Stimulated activated memory B cell treated with anti-CD40 and anti-IgM and Interleukin-4, amounts not matched to agents 10 μg/mL and 1 μg/mL and 100 μg/mL, for 72 hours (primary cell): ENCODE measurements at places on chromosomes 11 and 22.

- ATAC-seq = no peak
- no peak overlapping the region for H3K4me3 ChIP-seq
- H3K4me1 ChIP-seq = no peaks in the 10 kb centered on the region
Observed at GRCh38 chr11:27028561-27028965, 12.1 kb upstream of the BBOX1 start.

DNA sequence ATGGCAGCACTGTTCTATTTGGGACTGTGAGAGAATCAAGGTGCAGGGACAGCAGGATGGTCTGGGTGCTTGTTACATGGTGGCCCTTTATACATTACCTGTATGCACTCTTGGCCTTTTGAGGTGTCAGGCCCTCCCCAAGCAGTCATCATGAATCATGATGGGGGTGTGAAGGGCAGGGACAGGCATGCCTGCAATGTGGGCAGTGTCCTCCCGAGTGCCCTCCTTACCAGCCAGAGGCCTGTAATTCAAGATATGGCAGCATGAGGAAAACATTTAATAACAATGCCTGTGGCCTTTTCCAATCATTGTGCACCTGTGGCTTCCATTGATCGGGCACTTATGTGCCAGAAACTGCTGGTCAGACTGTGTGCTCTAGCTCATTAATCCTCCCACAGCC, 25.5 kb upstream of the CYP2D6 start:
- no peaks in the 10 kb centered on the region for H3K4me1 ChIP-seq
- no peak overlapping the region for H3K27ac ChIP-seq
- peaks cover 40% of the 10 kb centered on the region for H3K36me3 ChIP-seq

DNA sequence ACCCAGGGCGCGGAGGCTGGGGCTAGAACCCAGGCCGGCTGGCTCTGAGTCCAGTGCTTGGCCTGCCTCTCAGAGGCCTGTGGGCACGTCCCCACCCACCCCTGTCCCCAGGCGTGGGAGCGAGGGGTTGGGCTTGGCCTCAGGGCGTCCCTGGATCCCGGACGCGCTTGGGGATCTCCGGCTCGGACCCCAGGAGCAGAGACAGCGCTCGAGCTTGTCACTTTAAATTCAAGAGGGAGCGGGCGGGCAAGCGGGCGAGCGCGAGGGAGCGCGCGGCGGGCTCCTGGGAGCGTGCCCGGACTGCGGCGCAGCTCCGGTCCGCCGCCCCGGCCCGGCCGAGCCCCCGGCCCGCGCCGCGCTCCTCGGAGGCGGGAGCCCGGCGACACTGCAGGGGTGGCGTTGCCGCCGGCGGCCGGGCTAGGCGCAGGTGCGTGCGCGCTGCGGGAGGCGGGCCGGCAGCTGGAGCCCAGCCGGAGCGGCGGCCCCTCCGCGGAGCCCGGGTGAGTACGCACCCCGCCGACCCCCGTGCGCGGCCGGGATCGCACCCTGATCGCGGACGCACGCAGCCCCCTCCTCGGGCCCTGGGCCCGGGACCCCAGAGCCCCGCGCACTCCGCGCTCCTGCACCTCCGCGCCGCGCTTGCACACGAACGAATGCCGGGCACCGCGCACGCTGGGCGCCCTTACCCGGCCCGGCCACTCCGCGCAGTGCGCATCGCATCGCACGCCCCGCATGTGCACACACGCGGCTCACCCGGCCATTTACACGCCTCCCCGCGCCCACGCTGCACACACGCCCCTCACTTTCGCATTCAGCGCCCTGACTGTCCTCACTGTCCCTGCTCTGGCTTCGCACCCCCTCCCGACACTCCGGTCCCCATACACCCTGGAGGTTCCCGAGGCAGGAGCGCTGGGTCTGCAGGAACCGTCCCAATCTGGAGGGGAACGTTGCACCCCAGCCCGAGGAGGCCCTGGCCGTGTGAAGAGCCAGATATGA, at the start of gene SYT12:
TSS of gene SYT12 (plus strand) at position 174 of the 996 bp plus-strand sequence. CDS start 7,011 bp downstream, outside the sequence.
- ATAC-seq = no peak
- H3K27ac ChIP-seq = no peak within 1 kb of the TSS
- peaks cover 87% of the 10 kb centered on the region for H3K27me3 ChIP-seq
- H3K36me3 ChIP-seq = peaks cover 5% of the 10 kb centered on the region

- no peak overlapping the region for H3K4me3 ChIP-seq
- no peak for ATAC-seq
- H3K27ac ChIP-seq = no peak overlapping the region
- H3K36me3 ChIP-seq = no peaks in the 10 kb centered on the region
Observed at GRCh38 chr11:105648762-105649161, 38.9 kb downstream of the GRIA4 start.

- ATAC-seq = no peak
- H3K4me1 ChIP-seq = no peaks in the 10 kb centered on the region
- no peak overlapping the region for H3K27ac ChIP-seq
- H3K27me3 ChIP-seq = no peaks in the 10 kb centered on the region
- peaks cover 11% of the 10 kb centered on the region for H3K36me3 ChIP-seq
Observed at GRCh38 chr11:17287058-17287457, 10.5 kb downstream of the NUCB2 start.

- H3K27me3 ChIP-seq = peaks cover 100% of the 10 kb centered on the region
- no peak overlapping the region for H3K27ac ChIP-seq
- no peak overlapping the region for H3K4me3 ChIP-seq
- peaks cover 5% of the 10 kb centered on the region for H3K36me3 ChIP-seq
- ATAC-seq = no peak
- peaks cover 6% of the 10 kb centered on the region for H3K4me1 ChIP-seq
Observed at GRCh38 chr11:64534391-64534801, 56.6 kb upstream of the SLC22A12 start.

- H3K4me1 ChIP-seq = peaks cover 6% of the 10 kb centered on the region
- peak; percentile 48 for ATAC-seq
- H3K27me3 ChIP-seq = peaks cover 8% of the 10 kb centered on the region
- H3K27ac ChIP-seq = no peak overlapping the region
- H3K36me3 ChIP-seq = no peaks in the 10 kb centered on the region
Observed at GRCh38 chr11:107999759-108000455, 8.8 kb upstream of the CUL5 start.
